NCI-H187 treated with DMSO at 0.1 percent for 48 hours (cell line): ENCODE measurements at places on chromosomes 4 and X.

DNA sequence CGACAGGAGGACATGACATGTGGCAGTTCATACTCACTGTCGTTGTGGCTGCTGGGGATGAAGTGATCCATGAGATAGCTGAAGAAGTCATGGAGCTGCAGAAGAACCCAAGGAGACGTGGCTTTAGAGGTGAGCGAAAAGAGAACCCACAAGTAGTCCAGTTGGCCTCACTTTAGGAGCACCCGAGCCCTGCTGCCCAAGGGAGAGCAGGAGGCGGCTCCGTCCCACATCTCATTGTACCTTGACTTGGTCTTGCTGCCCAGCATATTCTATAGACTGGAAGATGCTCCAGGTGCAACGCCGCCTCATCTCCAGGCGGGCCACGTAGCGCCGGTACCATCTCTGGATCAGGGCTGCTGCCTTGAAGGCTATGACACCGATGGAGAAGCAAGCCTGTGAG is 10.6 kb downstream of the PPEF2 start:
- DNase-seq = no peak

GRCh38 chr4:183287309-183287659 is 32.8 kb downstream of the CLDN22 start:
- DNase-seq = no peak

- DNase-seq = no peak
Observed at GRCh38 chr4:107129076-107129475, 93.0 kb upstream of the DKK2 start.

DNA sequence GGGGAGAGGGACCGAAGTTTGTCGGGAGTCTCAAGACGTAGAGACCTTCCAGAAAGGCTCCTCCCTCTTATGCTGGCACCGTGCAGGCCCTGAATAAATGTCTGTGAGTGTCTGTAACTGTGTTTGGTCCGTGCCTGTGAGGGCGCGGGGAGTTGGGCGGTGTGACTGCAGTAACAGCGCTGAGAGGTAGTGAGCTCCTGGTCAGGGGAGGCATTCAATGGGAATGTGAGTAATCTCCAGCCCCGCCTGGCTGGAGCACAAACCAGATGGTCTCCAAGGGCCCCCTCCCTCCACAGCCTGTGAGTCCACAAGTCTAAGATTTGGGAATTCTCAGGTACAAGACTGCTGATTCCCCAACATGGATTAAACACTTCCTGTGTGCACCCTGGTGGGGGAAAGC is 100.0 kb downstream of the HMX1 start:
- DNase-seq = no peak

GRCh38 chr4:106795326-106795725 is 240.8 kb downstream of the DKK2 start:
- DNase-seq = no peak

DNA sequence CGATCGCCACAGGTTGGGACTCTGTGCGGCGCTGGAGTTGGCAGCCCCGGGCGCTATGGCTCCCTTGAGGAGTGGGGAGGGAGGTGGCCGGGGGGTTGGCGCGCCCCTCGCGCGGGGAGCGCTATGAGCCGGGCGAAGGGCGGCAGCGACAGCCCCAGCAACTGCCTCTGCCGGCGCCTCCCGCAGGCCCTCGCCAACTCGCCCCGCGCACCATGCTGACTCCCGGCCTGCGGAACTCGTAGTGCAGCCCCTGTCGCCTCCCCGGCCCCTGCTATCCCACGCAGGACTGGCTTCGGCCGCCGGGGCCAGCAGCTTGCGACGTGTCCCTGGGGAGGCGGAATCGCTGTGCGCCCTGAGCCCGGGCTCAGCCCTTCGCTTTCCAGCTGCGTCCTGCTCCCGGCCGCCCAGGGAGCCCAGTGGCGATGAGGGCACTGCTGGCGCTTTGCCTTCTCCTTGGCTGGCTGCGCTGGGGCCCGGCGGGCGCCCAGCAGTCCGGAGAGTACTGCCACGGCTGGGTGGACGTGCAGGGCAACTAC is 415 bp downstream of the SHISA3 start:
- DNase-seq = no peak

DNA sequence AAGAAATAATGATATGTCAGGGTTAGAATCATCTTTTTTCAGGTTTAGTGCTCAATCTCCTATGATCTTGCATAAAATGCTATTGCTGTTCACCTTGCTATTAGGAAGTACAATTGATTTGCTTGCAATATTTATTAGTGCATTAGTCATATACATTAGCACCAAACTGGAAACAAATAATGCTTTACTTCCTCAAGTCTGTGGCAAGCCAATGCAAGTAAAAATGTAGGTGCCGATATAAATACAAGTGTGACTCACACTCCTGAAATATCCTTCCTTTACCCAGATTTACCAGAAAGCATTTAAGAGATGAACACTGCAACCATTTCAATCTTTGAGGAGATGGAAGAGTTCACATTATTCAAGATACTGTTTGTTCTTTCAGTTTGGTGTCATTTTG is 1487.7 kb upstream of the ADGRL3 start:
- no peak for DNase-seq

DNA sequence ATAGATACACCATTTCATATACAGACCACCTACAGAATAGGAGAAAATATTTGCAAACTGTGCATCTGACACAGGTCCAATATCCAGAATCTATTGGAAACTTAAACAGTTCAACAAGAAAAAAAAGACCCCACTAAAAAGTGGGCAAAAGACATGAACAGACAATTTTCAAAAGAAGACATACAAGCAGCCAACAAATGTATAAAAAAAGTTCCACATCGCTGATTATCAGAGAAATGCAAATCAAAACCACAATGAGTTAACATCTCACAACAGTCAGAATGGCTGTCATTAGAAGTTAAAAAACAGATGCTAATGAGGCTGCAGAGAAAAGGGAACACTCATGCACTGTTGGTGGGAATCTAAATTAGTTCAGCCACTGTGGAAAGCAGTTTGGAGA is 36.8 kb downstream of the KIAA0232 start:
- DNase-seq = no peak

GRCh38 chr4:24551492-24552289 is 32.7 kb downstream of the DHX15 start:
- DNase-seq = no peak

DNA sequence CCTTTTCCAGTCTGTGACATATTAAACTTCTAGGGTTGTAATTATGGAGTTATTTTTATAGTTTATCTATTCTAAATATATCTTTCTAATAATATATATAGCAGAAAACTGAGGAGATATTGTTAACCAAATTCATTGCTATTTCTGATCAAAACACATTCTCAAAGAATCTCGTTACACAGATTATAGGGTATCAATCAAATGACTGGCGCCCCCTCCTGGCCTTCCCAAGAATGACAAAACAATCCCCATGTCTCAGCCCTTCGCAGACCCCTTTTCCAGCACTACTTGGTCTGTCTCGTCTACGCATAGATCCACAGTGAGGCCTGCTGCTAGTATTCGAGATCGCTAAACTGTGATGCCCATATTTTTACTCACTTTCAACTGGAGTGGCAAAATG is 209.3 kb downstream of the GPC3 start:
- no peak for DNase-seq

DNA sequence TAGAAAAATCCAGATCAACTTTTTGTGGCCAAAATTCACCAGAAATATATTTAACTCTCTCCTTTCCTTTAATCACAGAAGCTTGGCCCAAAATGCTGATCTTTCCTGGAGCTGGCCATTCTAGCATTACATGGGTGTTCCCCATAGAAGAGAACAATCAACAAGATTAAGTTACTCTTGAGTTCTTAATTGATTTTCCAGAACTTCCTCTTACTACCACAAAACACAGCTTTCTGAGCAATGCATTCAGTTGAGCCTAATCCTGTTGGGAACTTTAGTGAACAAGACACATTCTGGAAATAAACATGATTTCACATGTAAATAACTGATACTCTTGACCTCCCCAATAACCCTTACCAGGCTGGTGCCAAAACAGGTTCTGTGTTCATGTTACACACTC is 45.4 kb upstream of the STIM2 start:
- no peak for DNase-seq

GRCh38 chrX:17405225-17405969 is 30.4 kb downstream of the NHS start:
- no peak for DNase-seq

GRCh38 chrX:71618303-71618721 is at the start of gene CXCR3:
TSS of gene CXCR3 (minus strand) at chrX:71618511. CDS start at chrX:71618449, 62 bp downstream.
- no peak for DNase-seq
